ENCODE measurements at places on chromosomes 2 and 18. TPM values are rescaled to one million over a fixed set of nuclear protein-coding genes. Genes with fewer than 3 reads are reported as not detected.

SP110 gene
- total RNA-seq: 61.7 TPM

SERPINB7 gene
- total RNA-seq: 18.0 TPM

KCNJ13 gene
- total RNA-seq: not detected

GALNT5 gene
- total RNA-seq: 2.2 TPM

GULP1 gene
- total RNA-seq: 39.4 TPM

IL1R1 gene
- total RNA-seq: 6.9 TPM

KCNJ3 gene
- total RNA-seq: not detected

SULT1C2 gene
- not detected for total RNA-seq

CRYGC gene
- total RNA-seq: not detected

CYP1B1 gene
- total RNA-seq: 12.9 TPM

ZNF516 gene
- 59.8 TPM for total RNA-seq

CXCR4 gene
- 2.8 TPM for total RNA-seq

ASB3 gene
- total RNA-seq: 24.6 TPM

TUBB8B gene
- not detected for total RNA-seq

KIAA2012 gene
- total RNA-seq: not detected

HJURP gene
- 5.9 TPM for total RNA-seq

Measured in astrocyte (in vitro differentiated cells and primary cell).